BE2C (cell line): ENCODE measurements at places on chromosomes 5 and 9.

DNA sequence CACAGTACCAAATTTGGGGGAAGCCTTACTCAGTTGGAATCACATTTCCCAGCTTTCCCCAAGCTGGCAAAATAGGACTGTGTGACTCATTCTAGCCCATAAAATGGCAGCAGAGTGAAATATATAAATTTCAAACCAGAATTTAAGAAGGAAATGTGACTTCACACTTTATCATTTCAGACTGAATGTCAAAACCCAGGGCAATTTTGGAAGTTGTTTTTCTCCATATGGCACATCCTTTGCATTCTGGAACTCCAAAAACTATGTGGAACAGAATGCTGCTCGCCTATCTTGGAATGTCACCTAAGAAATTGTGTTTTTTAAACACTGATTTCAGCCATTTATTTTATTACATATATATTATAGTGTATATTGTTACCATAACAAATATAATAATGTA, 424.7 kb upstream of the ST8SIA4 start:
- no peak for DNase-seq

GRCh38 chr5:127820910-127821553, 117.8 kb downstream of the CCDC192 start:
- DNase-seq = no peak

DNA sequence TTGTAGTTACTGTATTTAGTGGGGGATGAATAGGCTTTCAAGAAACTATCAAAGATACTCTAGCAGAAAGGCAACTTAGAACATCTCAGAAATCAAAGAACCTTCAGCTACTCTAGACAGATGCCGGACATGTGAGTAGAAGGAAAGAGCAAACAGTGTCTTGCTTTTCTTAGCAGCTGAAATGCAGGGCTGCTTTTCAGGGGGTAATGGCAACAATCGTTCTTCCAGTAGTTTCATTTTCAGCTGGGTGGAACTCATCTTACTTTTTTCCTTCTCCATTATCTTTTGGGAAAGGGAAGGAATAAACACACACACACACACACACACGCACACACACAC, 281.6 kb downstream of the CRB2 start:
- no peak for DNase-seq

- no peak for DNase-seq
Observed at GRCh38 chr5:127969002-127969401, 114.6 kb upstream of the SLC12A2 start.

- DNase-seq = no peak
Observed at GRCh38 chr5:114448481-114448880, 86.6 kb downstream of the KCNN2 start.

- DNase-seq = no peak
Observed at GRCh38 chr5:134445856-134446818, 34.5 kb upstream of the CDKN2AIPNL start.

DNA sequence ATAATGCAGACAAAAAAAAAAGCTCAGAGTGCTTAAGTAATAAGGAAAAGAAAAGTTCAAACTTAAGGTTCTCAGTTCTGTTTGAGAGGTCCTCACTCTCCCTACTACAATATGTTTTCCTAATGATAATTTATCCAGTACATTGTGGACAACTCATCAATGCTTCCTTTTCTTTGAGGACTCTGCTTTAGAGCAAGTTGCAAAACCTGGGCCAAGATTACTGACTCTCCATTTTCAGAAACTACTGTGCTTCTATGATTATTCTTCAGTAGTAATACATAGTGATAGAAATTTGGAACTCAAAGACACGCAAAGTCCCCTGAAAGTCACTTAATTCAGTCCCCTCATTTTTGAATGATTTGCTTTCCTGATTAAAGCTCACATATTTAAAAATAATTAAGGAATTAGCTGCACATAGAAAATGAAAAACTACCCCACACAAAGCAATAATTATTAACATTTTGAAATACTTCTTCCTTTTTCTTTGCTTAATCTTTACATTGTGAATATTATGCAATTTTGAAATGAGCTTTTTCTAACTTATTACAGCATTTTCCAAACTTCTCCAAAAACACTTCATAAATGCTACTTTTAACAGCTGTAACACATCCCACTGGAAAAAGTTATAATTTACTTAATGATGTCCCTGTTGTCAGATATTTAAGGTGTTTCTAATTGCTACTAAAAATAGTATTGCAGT, 11.2 kb downstream of the CDKN2A start:
- DNase-seq = no peak

DNA sequence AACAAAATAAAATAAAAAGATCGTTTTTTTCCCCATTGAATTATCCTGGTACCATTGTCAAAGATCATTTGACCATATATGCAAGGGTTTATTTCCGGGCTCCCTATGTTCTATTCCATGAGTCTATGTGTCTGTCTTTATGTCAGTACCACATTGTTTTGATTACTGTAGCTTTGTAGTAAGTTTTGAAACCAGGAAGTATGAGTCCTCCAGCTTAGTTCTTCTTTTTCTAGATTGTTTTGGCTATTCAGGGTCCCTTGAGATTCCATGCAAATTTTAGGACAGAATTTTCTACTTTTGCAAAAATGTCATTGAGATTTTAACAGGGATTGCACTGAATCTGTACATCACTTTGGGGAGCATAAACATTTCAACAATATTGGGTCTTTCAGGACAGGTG, 18.7 kb upstream of the EEIG1 start:
- no peak for DNase-seq

- no peak for DNase-seq
Observed at GRCh38 chr9:37004424-37004935, 29.6 kb downstream of the PAX5 start.

GRCh38 chr5:78961743-78962142, 23.4 kb downstream of the ARSB start:
- DNase-seq = no peak

DNA sequence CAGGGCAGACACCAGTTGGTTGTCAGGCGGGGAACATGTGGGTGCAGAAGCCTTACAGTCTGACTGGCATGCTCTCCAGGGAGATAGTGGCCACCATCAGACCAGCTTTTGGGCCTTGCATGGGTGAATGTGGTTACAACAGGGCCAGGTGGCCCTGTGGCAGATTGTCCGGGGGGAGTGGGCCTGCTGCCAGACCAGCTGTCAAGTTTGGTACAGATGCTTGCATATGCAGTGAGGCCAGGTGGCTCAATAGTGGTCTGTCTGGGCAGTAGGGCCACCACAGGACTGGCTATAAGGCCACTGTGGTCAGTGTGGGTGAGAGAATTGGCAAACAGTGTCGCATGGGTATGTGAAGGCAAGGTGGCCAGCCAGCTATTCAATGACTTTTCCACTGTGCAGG, 148.7 kb downstream of the FAM174A start:
- DNase-seq = no peak

DNA sequence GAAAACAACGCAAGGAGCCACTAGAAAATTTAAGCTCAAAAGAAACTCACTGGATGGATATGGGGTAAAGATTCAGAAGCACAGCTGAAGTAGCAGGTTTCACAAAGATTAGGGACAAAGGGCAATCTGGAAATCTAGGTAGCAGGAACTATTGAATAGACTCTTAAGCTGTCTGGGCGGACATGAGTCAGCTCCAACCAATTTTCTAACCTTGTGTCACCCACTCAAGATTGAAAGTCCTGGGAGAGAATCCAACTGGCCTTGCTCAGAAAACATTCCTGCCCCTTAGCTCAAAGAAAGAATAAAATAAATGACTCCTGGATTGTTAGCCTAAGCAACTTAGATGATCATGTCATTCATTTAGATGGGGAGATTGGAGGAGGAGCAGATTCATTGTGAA, 69.2 kb downstream of the STK32A start:
- DNase-seq = no peak

DNA sequence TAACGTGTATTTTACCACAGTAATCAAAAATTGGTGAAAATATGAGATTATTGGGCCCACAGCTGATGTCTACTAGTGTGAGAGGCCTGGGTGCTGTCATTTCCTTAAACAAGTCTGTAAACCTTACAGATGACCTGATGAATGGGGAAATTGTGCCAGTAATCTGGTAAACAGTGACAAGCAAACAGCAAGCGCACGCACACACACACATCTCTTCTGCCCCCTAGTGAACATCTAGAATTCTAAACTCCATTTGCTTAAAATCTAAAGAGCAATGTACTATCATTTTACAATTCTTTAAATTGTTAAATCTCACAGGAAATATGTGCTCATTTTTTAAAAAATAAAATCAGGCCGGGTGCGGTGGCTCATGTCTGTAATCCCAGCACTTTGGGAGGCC, 7.5 kb upstream of the RAPGEF1 start:
- peak; percentile 29 for DNase-seq

DNA sequence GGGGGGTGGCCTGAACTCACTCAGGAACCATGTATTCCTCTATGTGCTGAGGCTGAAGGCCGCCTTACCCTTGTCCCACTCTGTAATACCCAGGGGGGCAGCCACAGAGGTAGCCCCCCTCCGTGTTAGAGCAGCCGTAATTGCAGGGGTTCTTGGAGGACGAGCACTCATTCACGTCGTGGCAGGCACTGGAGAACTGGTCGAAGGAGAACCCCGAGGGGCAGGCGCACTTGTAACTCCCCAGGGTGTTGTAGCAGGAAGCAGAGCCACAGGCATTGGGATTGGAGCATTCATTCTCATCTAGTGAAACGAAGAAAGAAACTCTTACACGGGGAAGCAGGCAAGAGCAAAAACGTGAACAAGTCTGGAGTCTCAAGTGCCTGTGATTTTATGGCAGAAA, 179.8 kb downstream of the SLC12A2 start:
- no peak for DNase-seq

DNA sequence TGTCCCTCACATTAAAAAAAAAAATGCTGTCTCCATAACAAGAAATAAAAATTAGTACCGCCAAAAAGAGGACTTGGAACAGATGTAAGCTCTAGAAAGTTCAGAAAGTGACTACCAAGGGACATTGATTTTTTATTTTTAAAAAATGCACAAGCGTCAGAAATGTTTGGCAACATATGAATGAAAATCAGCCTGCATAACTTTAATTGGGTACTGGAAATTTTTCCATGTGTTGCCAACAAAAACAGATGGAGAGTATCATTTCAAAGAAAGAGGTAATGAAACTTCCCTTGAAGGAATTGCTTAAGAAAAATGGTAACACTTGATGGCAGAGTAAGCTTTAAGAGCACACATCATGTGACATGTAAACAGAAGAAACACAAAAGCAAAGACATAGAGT, 47.2 kb downstream of the OR2K2 start:
- no peak for DNase-seq

GRCh38 chr5:167918184-167918812, 373.1 kb upstream of the WWC1 start:
- DNase-seq = no peak

DNA sequence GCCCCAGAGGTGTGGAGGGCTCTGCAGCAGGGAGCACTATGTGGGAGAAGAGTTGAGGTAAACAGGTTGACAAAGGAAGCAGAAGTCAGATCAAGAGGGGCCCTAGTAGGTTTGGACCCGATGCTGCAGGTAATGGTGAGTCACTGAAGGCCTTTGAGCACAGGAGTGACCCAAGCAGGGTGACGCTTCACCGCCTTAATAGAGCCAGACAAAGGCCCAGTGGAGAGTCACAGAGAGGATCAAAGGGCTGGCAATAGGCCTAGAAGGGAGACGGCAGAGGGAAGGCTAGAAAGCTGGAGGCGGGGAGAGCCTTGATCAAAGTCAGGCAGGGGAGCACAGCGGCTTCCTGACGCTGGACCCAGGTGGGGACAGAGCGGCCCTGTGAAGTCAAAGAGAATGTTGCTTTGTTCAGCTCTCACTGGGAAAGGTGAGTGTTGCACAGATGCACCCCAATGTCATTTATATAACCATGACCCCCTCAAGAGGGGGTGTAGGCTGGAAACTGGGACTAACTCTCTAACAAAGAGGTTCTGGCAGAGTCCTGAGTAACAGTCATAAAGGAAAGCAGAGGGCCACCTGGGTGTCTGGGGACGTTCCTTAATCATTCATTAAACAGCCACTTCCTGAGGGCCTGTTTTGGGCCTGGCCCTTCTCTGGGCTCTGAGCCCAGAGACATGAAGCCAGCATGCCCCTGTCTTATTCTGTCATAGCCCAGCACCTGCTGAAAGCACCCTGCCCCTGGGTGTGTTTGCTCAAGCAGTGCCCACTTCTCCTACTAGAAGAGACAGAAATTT, 9.8 kb upstream of the CPLX2 start:
- DNase-seq = peak; percentile 80

DNA sequence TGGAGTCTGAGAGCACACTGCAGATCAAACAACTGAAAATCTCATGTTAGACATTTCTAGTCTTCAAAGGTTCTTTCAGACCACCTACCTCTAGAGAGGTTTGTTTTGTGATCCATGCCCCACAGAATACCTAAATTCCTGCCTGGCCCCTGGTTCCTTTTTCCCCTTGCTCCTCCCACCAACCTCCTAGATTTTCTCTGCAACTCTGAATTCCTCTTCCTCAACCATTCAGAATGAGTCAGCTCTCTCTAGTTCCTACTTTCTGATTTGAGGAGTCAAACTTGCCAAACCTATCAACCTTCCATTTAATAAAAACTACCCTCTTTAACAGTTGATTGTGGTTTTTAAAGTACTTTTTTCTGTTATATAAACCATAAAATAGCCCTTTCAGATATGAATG, 83.2 kb upstream of the ZNF462 start:
- DNase-seq = no peak

- no peak for DNase-seq
Observed at GRCh38 chr5:167573370-167574127, 717.9 kb upstream of the WWC1 start.

DNA sequence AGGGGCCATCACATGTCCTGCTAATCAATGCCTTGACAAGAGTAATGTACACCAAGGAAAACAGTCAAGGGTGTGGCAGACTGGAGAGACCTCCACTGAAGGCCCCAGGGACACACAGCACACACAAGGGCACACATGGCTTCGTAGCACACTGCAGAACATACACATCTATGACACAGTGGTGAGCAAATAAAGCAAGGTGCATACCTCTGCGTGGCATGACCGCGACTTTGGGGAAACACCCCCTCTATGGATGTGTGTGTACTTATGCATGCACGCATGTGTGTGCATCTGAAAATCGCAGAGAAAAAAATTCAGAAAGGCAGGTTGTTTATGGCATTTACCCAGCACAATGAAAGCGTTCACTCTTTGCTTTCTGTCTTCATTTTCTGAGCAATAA, 20.5 kb downstream of the SEMA4D start:
- no peak for DNase-seq

DNA sequence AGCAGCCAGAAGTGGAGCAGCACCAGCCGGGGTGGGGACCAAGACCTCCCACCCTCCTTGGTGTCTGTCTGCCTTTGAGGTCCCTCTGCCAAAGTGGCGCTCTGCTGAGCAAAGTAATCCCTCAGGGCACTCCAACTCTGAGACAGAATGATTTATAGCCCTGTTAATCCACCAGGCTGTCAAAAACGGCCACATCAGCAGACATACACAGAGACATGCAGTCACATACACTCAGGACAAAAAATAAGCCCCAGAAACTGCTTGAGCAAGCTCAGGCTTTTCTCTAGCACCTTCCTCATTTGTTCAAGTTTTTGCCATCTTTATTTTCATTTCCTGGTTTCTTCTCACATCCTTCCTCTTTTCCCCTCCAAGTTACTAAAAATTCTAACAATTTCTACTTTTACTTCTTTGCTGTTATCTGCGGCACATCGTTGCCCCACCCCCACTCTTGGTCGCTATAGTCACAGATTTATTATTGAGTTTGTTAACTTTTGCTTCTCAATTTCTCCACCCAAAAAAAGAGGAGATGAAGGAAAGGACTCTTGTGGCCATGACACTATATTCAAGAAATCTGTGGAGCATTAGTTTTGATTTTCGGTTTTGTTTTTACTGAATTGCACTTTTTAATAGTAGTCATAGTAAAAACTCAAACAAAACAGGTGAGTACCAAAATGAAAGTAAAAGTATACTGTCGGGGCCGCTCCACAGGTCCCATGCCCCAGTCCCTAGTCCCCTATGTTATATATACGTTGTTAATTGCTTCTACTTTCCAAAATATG, 17.4 kb upstream of the ADRB2 start:
- peak; percentile 84 for DNase-seq
